Stimulated activated CD8-positive, alpha-beta memory T cell treated with anti-CD3 and anti-CD28 coated beads, Interleukin-2, amount 100 ng/mL, for 1 hour (primary cell): ENCODE measurements at places on chromosomes 5 and 9.

DNA sequence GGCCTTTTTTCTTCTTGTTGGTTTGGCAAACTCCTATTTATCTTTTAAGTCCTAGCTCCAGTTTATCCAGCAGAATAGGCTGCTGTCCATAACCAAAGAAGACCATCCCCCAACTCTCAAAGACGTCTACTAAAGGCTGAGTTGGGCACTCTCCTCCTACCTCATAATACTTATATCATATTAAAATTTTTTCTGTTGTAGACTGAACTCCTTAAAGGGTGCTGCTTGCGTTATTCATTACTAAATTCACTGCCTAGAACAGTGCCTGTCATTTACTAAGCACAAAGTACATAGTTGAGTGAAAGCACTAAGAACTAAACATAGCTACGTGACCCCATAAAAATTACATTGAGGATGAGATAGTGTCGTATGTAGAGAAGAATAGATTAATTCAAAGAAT lies 21.7 kb downstream of the DCP2 start:
- no peak for DNase-seq

DNA sequence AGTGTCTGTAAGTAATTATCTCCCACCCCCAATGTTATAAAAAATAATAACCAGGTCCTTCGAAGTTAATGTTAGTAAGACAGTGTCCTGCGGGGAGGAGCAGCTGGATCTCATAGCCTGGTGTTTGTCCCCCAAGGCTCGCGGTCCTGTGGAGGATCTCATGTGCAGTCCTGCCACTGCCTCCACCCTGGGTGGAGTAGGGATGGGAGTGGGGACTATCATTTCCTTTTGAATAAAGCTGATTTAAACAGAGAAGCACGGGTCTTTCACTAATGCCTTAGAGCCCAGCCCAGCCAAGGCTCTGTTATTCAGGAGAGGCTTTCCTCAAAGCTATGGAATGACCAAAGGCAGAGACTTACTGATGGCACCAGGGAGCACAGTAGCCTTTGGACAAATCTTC lies 40.2 kb downstream of the SUB1 start:
- no peak for DNase-seq

- no peak for DNase-seq
Observed at GRCh38 chr9:69276775-69277174, 48.2 kb upstream of the ENTREP1 start.

- no peak for DNase-seq
Observed at GRCh38 chr5:139027150-139027549, 152.0 kb upstream of the LRRTM2 start.

GRCh38 chr5:8288897-8289516 lies 420.1 kb downstream of the MTRR start:
- DNase-seq = no peak

DNA sequence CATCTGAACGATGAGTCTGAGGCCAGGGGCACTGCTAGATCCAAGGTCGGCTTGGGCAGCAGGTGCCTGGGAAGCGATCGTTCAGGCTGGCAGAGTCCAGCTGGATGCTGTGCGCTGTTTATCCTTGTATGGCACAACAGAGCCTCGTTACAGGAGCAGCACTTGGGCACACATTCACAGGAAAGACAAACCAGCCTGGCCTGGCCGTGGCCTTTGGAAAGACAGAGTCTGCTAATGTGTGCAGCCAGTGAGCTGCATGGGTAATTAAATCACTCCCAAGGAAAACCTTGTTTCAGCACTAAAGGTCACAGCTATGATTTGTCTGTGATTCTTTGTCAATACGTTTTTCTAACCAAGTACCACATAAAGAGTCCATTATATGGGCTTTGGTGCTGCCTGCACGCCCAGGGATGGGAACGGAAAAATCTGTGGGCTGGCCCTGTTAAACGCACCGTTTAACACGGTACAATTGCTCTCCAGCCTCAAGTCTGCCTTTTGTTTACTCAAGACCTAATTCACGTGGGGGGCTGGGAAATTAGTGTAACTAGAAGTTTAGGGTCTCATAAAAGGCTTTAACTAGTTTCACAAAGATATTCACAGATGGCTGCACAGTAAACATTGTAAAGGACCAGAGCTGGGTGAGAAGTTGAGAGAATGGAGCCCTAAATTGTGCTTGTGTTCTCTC lies 509.3 kb downstream of the KDM4C start:
- DNase-seq = no peak
